DMS79 (cell line): ENCODE measurements at places on chromosomes 1 and 21.

DNA sequence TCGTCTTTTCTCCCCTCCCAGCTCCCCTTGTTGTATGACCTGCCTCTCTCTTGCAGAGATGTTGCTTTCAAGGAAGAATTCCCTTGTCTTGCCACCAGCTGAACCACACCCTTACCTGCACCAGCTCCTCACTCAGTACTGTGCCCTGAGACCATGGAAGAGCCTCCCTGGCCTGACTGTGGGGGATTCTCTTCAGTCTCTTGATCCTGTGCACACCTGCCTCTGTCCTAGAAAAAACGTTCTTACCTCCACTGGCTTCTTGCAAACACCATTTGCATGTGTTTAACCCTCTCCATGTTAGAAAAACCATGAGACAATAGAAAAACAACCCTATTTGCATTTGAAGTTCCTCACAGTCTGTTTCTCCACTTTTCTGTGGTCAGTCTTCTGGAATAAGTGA, 43.3 kb upstream of the FCRL4 start:
- no peak for DNase-seq

GRCh38 chr1:161491472-161491871, 13.8 kb upstream of the FCGR2A start:
- DNase-seq = no peak

- no peak for DNase-seq
These were observed 28.3 kb downstream of the VANGL2 start for GRCh38 chr1:160428655-160429054.

GRCh38 chr1:230272557-230272956, 153.6 kb downstream of the PGBD5 start:
- no peak for DNase-seq

DNA sequence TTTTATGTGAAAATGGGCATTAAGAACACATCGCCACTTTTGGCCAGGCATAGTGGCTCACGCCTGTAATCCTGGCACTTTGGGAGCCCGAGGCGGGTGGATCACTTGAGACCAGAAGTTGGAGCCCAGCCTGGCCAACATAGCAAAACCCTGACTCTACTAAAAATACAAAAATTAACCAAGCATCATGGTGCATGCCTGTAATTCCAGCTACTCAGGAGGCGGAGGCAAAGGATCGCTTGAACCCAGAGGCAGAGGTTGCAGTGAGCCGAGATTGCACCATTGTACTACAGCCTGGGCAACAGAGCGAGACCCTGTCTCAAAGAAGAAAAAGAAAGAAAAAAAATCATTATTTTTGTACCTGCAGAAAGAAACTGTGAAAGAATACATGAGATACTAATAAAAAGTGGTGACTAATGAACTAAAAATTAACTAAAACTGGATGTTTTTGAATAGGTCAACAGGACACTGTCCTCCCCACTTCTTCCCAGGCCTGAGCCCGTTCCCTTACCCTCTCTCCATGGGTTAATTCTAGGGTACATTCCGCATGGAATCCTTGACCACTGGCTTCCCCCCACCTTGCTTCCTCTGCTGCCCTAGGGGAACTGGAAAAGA, 8.3 kb upstream of the TINAGL1 start:
- DNase-seq = no peak

GRCh38 chr1:188706742-188707141, 1770.9 kb downstream of the BRINP3 start:
- DNase-seq = no peak

DNA sequence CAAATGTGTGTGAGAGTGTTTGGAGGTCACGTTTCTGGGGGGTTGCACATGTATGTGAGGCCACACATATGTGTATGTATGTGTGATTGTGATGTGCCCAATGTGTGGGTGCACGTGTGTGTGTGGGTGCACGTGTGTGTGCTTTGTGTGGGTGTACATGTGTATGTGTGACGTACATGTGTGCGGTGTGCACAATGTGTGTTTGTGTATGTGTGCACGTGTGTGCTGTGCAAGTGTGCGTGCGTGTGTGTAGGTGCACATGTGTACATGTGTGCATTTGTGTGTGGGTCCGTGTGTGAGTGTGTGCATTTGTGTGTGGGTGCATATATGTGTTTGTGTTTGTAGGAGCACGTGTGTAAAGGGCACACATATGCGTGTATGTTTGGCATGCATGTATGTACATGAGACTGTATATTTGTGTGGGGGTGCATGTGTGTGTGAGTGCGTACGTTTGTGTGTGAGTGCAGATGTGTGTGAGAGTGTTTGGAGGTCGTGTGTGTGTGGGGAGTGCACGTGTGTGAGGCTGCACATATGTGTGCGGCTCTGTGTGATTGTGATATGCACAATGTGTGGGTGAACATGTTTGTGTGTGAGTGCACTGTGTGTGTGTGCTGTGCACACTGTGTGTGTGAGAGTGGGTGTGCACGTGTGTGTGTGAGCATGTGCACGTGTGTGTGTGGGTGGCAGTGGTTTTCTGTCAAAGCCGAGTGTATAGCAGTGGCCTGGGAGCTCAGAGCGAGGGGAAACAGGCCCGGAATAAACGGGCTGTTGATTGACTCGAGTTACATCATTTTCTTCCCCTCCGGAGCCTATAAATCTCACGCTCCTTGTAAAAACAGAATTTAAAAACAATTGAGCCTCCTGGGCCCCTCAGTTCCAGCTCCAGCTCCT, 132.7 kb upstream of the ARHGEF16 start:
- DNase-seq = peak; percentile 38

DNA sequence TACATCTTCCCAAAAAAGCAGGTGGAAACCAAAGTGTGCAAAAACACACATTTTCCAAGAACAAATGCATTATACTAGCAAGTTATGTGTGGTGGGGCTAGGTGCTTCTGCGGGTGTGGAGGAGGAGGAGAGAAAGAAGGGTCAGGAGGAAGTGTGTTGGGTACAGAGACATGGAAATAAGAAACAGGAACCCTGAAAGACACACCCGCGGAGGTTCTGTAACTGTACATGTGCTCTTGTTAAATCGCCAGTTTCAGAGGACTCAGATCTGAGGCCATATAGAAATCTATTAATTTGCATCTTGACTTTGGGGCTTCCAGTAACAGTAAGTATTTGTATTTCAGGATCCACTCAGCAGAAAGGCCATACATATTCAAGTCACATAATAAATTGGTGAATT, 30.9 kb downstream of the ERG start:
- no peak for DNase-seq

GRCh38 chr1:181485287-181486097, 2.2 kb downstream of the CACNA1E start:
- peak; percentile 81 for DNase-seq

- DNase-seq = no peak
These were observed 16.4 kb downstream of the PRXL2B start for GRCh38 chr1:2602866-2603520.

DNA sequence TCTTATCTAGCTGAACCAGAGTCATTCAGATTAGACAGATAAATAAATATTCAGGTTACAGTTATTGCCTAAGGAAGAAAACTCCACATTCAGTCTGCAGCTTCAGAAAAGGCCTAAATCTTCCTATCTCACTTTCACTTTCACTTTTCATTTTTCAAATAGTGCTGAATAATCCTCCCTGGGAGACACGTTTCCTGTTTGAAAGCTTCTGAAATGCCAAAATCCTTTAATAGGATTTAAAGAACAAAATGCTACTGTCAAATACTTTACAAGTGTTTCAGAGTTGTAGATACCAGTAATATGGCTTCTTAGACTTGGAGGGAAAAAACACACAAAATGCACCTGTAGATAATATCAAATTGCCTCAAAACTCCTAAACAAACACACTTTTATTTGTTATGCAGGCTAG, 3.9 kb downstream of the PSMB2 start:
- peak; percentile 17 for DNase-seq

GRCh38 chr1:85445906-85446305, 19.1 kb downstream of the DDAH1 start:
- no peak for DNase-seq

DNA sequence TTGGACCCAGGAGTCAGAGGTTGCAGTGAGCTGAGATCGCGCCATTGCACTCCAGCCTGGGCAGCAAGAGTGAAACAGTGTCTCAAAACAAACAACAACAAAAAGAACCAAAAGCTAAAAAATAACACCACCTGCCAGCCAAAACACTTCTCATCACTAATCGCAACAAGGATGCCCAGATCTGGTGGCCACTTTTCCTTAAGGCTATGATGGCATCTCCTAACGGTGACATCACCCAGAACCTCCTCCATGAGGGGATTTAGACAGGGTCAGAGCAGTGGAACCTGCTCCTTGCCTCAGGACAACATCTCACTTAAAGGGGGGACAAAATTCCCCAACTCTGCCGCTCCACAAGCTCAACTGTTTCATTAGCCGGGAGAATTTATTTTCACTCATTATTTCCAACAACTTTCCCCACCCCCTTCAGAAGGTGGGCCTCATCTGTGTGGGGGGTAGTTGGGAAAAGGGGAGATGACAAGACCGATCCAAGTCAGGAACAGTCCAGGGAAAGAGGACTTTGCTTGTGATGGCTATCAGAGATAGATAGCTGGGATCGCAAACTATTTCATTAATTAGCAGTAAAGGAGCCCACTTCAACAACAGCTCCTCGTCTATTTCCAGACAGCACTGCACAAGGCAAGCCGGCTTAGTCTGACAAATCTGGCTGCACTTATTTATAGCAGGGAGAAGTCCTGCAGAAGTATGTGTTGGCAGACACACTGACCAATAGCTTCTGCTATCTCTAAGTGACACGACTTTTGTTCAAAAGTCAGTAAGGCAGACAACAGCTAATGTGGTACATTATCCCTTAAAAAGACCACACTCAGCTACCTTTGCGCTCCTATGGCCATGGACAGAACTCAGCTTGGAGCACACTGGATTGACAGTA, 2.6 kb downstream of the PABPC4 start:
- no peak for DNase-seq

DNA sequence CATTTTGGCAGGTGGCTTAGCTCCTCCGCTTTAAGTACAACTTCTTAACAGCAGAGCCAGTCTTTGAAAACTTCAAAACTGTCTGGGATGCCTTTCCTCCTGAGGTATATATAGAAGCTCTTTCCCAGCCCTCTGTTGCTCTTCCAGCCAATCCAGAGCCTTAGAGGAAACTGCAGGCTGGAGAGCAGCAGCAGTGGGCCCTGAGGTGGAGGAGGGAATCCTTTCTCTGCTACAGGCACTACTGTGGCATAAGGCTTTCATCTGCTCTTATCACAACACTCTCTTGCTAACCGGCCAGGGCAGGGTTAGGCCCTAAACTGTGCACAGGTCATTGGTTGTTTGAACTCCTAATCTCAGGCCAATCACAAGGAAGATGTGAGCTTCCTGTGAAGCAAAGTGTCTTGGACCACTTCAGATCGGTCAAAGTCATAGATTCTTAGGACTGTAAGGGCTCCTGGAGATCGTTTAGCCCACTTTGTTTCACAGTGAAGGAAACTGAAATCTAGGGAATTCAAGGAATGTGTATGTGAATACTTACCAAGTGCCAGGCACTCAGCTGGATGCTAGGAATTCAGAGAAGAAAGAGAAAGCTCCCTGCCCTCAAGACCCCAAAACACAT, at the start of gene RGS5:
TSS of gene RGS5 (minus strand) at position 84 of the 619 bp plus-strand sequence. CDS start at position 3, 81 bp downstream.
- DNase-seq = no peak

DNA sequence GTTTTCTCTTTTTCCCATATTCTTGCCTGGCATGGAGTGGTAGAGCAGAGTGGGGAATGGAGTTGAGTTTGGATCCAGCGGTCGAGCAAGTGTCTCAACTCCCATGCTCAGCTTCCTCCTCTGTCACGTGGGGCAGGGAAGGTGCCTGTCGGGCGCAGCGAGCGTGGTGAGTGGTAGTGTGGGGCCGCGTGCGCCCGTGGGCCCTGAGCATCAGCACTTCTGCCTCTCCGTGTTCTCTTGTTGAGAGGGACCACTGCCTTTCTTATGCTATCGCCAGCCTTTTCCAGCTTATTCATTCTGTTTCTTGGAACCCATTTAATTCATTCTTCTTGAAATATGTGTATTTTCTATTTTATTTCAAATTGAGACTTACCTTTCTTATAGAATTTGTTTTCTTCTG, 65.1 kb downstream of the ADARB1 start:
- no peak for DNase-seq

DNA sequence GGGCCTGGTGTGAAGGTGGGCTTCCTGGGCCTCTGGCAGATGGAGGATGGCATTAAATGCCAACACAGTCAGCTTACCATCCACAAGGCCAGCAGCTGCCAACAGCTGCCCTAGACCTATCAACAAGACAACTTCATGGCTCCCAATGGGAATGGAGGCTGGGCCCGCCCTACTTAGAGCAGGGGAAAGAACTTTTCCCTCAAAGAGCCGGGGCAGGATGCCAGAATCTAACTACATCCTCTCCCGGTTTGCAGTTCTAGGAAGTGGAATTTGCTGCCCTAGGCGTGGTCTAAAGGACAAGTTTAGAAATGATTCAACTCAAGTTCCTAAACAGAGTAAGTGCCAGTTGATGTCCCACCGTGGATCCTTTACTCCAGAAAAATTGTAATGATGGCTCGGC, 13.1 kb downstream of the ICMT start:
- no peak for DNase-seq

DNA sequence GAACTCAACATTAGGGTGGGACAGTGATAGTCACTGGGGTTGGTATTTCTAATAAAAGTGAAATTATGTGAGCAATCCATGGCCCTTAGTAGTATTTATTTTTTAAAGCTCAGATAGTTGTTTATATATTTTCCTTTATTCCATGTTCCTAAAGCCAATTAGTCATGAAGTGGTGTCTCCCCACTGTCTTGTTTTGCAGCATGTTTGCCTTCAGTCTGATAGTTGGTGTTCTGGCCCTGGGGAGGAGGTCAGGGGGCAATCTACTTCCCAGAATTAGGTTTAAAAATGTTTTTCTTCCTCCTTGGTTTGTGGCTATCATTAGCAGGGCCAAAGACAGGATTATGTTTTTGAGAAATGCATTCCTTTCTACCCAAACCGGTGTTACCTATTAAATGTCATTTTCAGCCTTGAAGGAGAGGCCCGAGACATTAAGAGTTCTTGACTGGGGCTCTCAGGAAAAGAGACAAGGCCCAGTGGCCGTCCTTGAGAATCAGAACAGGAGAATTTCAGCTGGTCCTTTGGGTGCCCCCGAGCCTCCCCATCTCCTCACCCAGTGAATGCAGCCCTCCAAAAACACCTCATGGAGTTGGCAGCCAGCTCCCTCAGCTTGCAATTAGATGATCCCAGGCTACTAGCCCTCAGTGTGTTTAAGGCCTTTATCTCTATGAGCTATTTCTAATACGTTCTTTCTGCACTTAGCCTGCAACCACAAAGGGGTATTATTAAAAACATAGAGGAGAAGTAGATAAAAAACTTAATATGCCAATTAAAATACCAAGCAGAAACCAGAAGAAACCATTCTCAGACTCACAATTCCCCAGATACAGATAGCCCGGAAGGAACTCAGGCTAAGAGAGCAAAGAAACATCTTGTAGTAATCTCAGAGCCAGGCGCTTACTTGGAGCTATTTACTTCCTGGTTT, 71.3 kb upstream of the NGF start:
- no peak for DNase-seq

DNA sequence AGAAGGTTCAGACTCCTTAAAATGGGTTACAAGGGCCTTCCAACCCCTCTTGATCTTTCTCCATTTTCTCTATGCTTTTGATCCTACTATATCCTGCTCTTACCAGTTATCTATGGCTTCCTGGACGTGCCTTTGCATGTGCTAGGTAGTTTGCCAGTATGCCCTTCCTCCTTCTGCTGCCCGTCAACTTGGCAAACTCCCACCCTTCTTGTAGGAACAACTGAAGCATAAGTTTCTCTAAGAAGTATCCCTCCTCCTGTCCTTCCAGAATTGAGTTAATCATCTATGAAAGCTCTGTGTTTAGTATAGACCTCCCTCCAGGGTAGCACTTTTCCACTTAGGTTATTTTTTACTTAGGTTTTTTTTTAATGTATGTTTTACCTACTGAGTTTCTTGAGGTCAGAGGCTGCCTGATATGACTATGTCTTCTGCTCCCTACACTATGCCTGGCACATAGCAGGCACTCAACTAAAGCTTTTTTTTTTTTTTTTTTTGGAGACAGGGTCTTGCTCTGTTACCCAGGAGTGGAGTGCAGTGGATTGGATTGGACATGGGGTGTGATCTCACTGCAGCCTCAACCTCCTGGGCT, 10.0 kb upstream of the IGSF3 start:
- no peak for DNase-seq
